ENCODE measurements at places on chromosomes 1 and 21. TPM values are rescaled to one million over a fixed set of nuclear protein-coding genes. Genes with fewer than 3 reads are reported as not detected.

Gene PRRX1
- 0.98 TPM for total RNA-seq

Gene ENTREP3
- 8.2 TPM for total RNA-seq

Gene CD1B
- total RNA-seq, result not detected

Gene TIE1
- 1,011 TPM for total RNA-seq

Gene LCK
- not detected for total RNA-seq

Gene LAMB3
- 3.8 TPM for total RNA-seq

Gene TTC34
- total RNA-seq, result 0.10 TPM

Gene RNU1-4
- total RNA-seq, result under 0.01 TPM

Gene SMCP
- total RNA-seq, result not detected

Gene BATF3
- 1.2 TPM for total RNA-seq

Gene PRKAA2
- total RNA-seq, result 3.3 TPM

Gene AADACL3
- not detected for total RNA-seq

Gene SPOCD1
- total RNA-seq, result 53.6 TPM

Gene FOXD3
- total RNA-seq, result not detected

Gene FPGT
- total RNA-seq, result 10.1 TPM

Gene PALMD
- 182 TPM for total RNA-seq

Gene TAS1R1
- not detected for total RNA-seq

Gene PMVK
- 5.8 TPM for total RNA-seq

Gene OR2L13
- not detected for total RNA-seq

Gene NIT1
- 11.8 TPM for total RNA-seq

Gene CLCA4
- not detected for total RNA-seq

Measured in vein endothelial cell (primary cell).